ENCODE measurements at places on chromosomes 3 and 15.

GRCh38 chr15:52745326-52746161 is 44.6 kb downstream of the ONECUT1 start:
- DNase-seq, result no peak

DNA sequence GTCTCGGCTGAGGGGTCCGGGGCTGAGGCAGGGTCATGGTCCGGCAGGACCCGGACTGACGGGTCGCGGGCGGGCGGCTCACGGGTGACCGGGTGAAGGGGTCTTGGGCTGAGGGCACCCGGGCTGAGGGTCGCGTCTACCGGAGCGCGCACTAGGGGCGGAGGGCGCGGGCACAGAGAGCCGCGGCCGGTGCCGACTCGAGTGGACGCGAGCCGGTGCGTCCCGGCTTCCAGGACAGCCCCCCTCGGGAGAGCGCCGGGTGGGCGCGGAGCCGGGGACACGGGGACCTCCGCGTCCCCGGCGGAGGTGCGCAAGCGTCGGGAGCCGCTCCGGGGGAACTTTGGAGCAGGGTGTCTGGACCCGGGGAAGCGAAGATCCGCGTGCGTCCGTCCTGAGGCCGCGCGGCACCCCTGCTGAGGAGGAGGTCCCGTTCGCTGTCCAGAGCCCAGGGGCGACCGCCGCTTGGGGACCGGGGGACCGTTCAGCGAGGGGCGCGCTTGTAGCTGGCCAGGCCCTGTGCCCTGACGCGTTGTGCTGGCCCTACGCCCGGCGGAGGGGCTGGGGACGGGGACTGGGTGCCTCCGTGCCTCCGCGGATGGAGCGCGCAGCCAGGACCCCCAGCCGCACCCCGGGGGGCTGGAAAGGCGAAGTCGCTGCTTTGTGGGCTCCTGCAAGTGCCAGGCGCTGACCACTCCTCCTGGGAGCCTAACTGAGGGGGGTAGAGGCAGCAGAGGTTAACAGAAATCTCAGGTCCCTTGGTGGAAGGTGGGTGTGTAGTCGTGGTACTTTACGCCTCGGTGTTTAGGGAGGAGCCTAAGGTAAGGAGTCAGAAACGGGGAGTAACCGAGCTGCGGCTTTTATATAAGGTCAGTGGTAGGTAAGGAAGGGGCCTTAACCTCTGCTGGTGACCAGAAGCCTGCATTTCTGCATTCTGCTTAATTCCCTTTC is at the start of gene PPARG:
TSS of gene PPARG (plus strand) at position 889 of the 948 bp plus-strand sequence. CDS start 90,642 bp downstream, outside the sequence.
- DNase-seq, result no peak

DNA sequence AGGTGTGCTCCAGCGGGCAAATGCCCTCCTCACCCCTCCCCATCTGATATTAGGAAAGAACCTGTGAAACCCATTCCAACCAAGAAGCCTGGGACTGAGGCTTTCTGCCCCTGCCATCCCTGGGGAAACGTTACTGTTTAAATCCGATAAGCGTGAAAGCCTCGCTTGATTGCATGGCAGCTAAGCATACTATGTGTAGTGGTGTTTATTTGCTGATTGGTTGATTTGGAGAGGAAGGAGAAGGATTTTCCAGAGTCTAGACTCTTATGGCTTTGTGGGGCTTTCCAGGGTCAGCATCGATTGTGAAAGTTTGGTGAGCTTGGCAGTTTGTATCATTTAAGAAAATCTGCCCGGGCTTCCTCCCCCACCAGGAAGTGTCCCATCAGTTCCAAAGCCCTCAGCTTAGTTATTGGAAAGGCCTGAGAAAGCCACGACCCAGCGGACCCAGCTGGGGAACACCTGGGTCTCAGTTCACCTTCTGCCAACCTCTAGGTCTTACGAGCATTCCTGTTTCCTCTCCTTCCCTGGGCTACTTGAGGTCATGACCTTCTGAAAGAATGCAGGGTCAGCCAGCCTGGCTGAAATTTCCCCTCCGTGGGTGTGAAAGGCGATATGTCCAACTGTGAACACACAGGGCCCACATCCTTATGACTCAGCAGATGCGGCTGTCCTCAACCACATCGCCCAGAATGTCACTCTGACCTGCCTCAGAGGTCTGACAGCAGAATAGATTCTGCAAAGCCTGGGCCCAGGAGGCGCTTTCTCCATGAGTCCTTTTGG is 62.8 kb upstream of the HERC1 start:
- DNase-seq, result peak; percentile 12

- no peak for DNase-seq
Observed at GRCh38 chr3:46228260-46229242, 13.7 kb upstream of the CCR3 start.

DNA sequence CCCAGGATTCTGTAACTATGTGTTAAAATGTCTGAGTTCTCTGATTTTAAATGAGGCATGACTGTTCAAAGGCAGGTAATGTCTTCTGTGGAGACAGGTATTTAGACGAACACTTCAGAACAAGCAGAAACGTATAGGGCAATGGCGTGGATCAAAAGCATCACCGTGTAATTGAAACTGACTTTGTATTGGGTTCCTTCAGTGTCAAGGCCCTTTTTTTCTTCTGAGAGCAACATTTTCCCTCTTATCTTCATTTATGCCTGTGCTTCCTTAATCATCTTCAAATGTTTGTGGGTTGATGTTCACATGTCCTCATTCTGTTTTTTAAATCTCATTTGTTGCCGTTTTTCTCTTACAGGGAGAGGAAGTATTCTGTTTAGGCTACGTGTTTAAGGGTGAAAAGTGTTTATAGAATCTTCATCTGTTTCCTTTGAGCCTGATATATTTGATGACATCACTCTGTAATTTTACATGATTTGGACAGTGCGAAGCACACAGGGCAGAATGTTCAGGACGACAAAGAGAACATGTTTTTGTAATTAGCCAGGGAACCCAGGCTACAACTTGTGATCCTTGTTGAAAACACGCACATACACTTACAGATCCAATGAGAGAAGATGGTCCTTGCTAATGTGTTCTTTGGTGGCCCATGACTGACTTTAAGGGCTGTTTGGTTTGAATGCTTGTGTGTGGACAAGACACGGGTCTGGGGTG is 196.0 kb downstream of the LRTM1 start:
- no peak for DNase-seq

- no peak for DNase-seq
Observed at GRCh38 chr3:8882642-8883041, 80.6 kb downstream of the RAD18 start.

GRCh38 chr15:62244762-62245161 is 79.7 kb upstream of the C2CD4B start:
- no peak for DNase-seq

All from CD4-positive, alpha-beta T cell treated with Interleukin-6 at 100 ng/mL for 8 hours (primary cell).